Stimulated activated CD8-positive, alpha-beta memory T cell treated with anti-CD3 and anti-CD28 coated beads, Interleukin-4, amount 100 ng/mL, for 1 hour (primary cell): ENCODE measurements at places on chromosomes 4 and X.

DNA sequence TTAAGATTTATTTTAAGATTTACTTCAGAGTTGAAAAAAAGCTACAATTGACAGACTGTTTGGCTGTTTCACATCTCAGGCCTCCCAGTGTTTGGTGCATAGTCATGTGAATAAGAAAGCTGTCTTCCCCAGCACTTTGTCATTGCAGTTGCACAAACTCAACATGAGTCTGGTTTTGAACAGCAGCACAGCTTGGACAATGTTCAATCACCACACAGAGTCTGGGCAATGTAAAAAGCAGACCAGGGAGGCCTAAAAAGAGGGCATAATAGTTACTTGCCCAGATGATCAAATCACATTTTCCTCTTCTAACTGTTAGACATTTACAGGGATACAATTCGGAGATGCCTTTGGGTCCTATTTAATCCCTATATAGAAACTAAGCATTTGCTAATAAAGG lies 1055.0 kb downstream of the RPA4 start:
- DNase-seq, result no peak

DNA sequence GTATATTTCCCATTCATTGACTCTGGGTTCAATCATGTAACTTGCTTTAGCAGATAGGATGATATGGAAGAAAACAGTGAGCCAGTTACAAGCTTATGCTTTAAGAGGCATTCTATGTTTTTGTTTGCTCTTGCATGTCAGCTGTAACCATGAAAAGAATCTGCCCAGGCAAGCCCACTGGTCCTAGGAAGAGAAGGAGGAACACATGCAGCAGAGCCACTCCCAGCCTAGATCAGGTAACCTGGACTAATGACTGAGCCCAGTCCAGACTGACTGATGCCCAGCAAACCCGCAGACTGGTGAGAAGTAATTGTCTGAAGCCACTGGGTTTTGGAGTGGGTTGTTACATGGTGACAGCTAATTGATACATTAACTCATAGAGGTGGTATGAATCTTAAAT lies 167.9 kb downstream of the COL4A6 start:
- no peak for DNase-seq

GRCh38 chr4:47837094-47837907 lies 566 bp downstream of the CORIN start:
- DNase-seq, result no peak

DNA sequence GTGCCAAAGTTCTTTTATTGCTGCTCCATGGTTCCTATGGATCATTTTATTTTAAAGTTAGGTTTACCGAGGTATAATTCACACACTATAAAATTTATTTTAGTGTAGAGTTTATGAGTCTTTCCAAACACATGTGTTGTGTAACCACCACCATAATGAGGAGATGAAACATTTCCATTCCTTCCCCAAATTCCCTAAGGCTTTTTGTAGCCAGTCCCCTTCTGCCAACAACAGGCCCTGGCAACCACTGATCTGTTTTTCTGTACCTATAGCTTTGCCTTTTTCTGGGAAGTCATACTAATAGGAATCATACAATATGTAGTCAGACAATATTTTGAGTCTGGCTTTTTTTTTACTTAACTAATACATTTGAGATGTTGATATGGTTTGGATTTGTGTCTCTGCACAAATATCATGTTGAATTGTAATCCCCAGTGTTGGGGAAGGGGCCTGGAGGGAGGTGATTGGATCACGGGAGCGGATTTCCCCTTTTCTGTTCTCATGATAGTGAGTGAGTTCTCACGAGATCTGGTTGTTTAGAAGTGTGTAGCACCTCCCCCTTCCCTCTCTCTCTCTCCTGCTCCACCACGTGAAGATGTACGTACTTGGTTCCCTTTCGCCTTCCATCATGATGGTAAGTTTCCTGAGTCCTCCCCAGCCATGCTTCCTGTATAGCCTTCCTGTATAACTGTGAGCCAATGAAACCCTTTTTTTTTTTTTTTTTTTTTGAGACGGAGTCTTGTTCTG lies 59.6 kb upstream of the DHX15 start:
- DNase-seq, result no peak

- no peak for DNase-seq
Measured at GRCh38 chr4:722169-722725, 16.6 kb downstream of the PCGF3 start.

DNA sequence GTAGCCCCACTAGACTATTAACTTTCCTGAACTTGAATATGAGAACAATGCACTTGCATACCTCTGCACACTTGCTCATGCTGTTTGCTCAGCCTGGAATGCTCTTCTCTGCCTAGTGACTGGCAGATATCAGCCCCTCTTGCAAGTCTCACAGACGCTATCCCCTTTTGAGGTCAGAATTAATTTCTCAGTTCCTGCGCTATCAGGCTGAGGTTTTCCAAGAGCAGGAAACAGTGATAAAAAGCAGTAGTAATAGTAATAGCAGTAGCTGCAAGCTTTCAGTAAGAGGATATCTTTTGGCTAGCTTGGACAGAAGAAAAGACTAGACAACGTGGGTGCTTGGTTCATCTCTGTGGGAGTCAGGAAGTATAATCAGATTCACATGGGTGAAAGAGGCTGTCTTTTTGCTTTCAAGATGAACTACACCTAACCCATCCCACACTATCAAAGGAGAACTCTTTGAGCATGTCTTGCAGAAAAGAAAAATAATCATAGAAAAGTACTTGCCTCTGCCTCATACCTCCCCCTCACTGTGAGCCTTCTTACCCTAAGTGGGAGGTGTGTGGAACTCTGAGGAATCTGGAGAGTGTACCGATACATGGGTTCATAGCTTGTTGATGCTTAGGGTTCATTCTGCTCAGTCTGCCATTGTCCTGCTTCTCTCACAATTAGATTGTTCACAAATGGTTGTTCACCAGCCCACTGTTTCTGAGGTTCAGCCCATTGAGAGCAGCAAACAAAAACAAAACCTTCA lies 11.3 kb upstream of the DRP2 start:
- no peak for DNase-seq

- no peak for DNase-seq
Measured at GRCh38 chr4:59759082-59759825, 1440.9 kb upstream of the ADGRL3 start.
